ENCODE measurements at places on chromosomes 13 and 19.
A peak's percentile ranks its signal among the peaks of the same experiment; 100 is the strongest.

GRCh38 chr13:99218545-99218944, 17.9 kb downstream of the UBAC2 start:
- DNase-seq = no peak

- DNase-seq = no peak
Measured at GRCh38 chr13:24232037-24232436, 71.5 kb downstream of the SPATA13 start.

DNA sequence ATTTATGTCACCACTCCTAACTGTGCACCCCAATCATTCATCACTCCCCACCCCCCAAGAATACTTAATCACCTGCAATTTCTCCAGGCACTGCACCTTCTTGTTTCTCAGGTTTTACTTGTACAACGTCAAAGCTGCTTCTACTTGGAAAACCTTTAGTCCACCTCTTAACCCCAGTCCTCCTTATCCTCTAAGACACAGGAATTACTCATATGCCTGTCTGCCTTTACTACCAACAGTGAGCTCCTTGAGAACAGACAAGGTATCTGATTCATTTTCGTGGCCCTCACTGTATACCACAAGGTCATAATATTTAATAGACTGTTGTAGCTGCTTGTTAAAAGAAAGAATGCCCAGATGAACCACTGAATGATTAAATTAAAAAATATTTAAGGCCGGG, 21.0 kb upstream of the NDFIP2 start:
- no peak for DNase-seq

GRCh38 chr13:94978516-94978915, 266.2 kb upstream of the SOX21 start:
- DNase-seq = no peak

DNA sequence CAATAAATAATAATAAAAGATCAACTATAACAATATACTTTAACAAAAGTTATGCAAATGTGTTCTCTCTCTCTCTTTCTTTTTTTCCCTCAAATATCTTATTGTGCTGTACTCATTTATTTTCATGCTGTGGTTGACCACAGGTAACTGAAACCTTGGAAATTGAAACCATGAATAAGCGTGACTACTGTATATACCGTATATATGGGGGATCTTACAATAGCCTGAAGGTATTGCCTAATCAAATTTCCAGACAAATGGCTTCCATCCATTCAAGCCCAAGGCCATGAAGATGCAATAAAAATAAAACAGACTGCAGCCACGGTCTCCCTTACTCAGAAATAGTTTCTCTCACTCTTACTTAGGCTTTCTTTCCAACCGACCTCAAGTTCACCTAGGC, 98.3 kb downstream of the SLITRK6 start:
- no peak for DNase-seq

GRCh38 chr19:19224852-19225494, 13.2 kb downstream of the NCAN start:
- peak; percentile 88 for DNase-seq

GRCh38 chr13:66180836-66181235, 1049.3 kb downstream of the PCDH9 start:
- DNase-seq = no peak
